HFFc6 (cell line): ENCODE measurements at places on chromosomes 7 and 10.

- no peak for DNase-seq
Measured at GRCh38 chr7:77459311-77459726, 43.2 kb upstream of the GSAP start.

DNA sequence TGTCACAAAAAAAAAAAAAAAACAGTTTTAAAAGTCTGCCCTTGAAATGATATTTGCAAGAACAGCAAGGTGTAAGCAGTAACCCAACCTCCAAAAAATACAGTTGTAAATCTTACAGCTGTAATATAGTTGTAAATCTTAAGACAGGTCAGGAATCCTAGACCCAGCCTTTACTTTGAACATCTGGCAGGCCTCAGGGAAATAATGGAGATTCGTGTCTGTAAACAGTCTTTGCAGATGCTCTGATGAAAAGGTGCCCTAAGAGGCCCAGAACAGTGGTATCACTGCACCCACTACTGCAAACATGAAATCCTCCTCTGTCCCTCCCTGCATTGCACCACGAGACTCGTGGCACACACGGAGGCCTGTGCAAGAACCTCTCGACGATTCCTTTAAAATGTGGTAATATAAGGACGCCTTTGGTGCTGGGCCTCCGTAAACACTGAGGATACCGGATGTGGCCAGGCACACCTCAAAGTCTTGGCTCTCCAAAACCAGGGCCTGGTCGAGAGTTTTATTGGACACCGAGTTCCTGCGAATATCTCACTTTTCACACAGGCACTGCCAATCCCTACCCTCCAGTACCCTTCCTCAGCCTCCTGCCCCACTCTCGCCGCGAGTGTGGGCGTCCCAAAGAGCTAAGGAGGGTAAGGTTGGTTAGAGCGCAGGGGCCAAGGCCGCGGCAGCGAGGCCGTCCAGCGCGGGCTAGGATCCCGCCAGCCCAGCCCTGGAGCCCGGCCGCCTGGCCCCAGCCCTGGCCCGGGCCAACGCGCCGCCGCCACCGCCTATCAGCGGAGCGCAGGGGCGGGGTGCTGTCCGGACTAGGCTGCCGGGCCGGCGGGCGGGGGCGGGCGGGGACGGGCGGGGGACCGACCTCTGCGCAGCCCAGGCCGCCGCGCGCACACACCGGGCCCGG lies at the start of gene REEP3:
REEP3 (plus strand) TSS at position 902 of the 916 bp plus-strand sequence. CDS start 145 bp downstream, outside the sequence.
- peak; percentile 30 for DNase-seq

DNA sequence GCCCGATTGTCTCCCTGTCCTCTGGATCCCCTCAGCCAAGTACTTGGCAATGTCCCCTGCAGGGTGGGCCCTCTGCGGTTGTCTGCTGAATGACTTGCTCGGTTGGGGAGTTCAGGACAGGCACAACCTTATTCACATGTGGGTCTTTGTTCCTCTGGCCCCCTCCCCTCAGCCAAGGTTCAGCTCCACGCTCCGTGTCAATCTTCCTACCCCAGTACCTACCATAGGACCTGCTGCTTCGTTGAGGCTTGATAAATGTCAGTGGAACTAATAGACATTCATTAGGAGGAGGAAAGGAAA lies 7.1 kb downstream of the CPA5 start:
- DNase-seq = no peak

DNA sequence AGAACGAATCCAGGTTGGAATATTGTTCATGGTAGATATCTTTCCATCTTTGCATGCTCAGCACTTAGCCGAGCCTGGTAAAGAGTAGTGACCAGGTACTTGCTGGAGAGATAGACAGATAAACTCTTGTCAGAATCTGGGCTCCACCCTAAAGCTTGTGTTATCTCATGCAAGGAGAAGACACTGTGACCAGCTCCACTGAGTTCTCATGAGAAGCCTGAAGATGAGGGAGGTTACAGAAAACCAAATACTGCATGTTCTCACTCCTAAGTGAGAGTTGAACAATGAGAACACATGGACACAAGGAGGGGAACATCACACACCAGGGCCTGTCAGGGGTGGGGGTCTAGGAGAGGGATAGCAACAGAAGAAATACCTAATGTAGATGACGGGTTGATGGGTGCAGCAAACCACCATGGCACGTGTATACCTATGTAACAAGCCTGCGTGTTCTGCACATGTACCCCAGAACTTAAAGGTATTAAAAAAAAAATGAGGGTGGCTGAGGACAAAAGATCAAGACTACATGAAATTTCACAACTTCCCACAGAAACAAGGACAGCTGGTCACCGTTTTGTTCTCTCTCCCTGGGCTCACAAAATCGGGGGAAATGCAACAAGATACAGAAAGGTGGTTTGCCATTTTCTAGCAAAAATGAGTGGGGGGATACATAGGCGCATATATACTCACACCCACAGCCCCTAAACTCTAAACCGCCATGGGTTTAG lies 17.4 kb downstream of the DLG5 start:
- DNase-seq = no peak

DNA sequence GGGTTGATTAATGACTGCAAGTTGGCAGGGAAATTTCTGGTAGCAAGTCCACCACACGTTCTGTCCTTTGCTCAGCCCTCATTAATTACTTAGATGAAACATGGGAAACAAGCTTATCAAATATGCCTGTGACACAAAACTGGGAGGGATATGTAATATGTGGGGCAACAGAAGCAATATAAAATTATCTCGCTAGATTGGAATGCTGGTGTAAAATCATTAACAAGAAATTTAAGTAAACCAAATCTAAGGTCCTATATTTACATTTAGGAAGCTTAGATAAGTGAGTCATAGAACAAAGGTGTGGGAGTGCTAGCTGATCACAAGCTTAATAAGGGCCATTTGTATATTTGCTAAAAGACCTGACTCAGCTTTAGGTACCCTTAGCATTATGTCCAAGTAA lies 23.5 kb downstream of the TRPV5 start:
- no peak for DNase-seq
